ENCODE measurements at places on chromosomes 7 and 10.

- no peak for DNase-seq
Measured at GRCh38 chr7:150945171-150945852, 32.8 kb downstream of the KCNH2 start.

- DNase-seq: peak; percentile 60
Measured at GRCh38 chr7:106504645-106505044, 156.3 kb downstream of the CCDC71L start.

DNA sequence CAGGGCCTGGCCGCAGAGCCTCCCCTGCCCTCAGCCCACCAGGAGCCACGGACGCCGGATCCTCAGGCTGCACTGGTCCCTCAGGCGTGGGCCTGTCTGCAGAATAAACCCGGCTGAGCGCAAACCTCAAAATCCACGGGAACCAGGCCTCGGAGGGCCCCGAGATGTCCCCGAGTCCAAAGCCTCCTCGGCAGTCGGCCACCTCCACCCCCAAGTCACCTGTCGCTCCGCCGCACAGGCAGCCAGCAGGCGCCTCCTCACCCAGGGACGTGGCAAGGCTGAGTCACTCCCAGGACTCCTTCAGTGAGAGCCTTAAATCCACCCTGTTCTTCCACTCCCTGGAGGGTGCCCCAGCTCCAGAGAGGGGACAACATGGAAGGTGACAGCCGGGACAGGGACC, 33.2 kb downstream of the STK32C start:
- DNase-seq: no peak

GRCh38 chr10:31887850-31888249, 40.8 kb downstream of the ARHGAP12 start:
- no peak for DNase-seq

DNA sequence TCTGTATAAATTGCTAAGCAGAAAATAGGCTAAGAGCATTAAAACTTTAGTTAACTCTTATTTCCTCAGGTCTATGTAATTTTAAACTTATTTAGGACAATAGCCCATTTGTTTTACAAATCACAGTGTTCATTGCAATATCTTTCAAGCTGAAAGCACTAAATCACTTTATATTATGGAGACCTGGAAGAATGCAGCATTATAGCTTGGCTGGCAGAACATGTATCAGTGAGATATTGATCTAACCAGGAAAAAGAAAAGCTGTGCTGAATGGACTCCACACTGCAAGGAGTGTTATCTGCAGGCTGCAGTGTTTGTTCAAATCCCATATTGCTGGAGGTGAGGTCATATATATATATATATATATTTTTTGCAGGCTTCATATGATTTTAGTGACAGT, 517.5 kb downstream of the NRG3 start:
- no peak for DNase-seq

GRCh38 chr10:103562383-103562782, 68.9 kb downstream of the NEURL1 start:
- DNase-seq: no peak

DNA sequence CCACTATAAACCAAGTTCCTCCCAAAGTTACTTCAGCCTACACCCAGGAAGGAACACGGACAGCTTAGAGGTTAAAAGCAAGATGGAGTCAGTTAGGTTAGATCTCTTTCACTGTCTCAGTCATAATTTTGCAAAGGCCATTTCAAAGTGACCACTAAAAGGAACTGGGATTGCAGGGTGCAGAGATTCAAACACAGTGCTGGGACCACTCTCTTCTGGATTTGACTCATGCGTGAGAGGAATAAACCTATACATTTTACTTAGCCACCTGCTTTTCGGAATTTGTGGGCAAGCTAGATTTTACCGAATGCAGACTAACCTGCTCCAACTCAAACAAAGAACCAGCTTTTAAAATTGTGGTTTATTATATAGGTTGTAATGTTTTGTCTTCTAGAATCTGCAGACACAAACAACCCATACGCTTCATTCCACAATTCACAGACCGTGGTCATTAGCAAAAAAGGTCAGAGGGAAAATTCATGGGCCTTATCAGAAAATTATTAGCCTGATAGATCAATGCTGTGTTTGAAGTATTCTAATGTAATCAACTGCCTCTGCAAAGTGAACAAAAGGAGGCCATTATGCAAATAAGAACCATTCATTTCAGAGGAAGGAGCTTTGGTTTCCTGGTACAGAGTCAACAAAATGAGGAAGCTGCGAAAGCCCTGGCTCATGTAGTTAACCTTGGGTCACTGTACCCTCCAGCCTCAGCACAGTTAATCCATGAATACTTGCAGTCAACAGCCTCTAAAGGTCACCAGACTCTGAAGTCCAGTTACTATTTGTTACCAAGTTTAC, 342.7 kb upstream of the KLF6 start:
- no peak for DNase-seq
